Naive B cell (primary cell): ENCODE measurements at places on chromosomes 6 and 20.

- peaks cover 19% of the 10 kb centered on the region for H3K27me3 ChIP-seq
- no peak overlapping the region for H3K27ac ChIP-seq
- H3K4me3 ChIP-seq: no peak overlapping the region
- no peaks in the 10 kb centered on the region for H3K36me3 ChIP-seq
Measured at GRCh38 chr20:20201124-20201523, 148.8 kb downstream of the CFAP61 start.

GRCh38 chr20:8932192-8933165 lies 136.4 kb upstream of the PLCB4 start:
- H3K4me1 ChIP-seq: no peaks in the 10 kb centered on the region
- no peak for DNase-seq
- H3K36me3 ChIP-seq: no peaks in the 10 kb centered on the region
- no peak overlapping the region for H3K4me3 ChIP-seq
- no peaks in the 10 kb centered on the region for H3K27me3 ChIP-seq
- H3K27ac ChIP-seq: no peak overlapping the region

DNA sequence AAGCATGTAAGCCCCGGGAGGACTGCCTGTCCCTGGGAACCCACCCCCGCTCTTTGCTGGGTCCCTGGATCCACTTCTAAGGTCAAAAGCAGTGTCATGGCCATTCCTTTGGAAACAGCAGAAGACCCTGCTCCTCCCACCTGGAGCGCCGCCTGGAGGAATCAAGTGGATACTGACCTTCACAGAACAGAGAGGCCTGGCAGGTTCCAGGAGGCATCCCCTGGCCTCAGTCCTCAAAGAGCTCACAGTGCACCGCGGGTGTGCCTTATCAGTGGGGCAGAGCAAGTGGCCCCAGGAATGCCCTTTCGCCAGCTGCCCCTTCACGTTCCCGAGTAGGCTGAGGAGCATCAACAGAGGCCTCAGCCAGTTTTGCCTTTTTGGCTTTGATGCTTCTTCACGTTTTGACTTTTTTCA lies 11.1 kb upstream of the SLC4A11 start:
- H3K27me3 ChIP-seq: peaks cover 35% of the 10 kb centered on the region
- H3K27ac ChIP-seq: no peak overlapping the region
- peaks cover 11% of the 10 kb centered on the region for H3K4me1 ChIP-seq
- no peak overlapping the region for H3K4me3 ChIP-seq

DNA sequence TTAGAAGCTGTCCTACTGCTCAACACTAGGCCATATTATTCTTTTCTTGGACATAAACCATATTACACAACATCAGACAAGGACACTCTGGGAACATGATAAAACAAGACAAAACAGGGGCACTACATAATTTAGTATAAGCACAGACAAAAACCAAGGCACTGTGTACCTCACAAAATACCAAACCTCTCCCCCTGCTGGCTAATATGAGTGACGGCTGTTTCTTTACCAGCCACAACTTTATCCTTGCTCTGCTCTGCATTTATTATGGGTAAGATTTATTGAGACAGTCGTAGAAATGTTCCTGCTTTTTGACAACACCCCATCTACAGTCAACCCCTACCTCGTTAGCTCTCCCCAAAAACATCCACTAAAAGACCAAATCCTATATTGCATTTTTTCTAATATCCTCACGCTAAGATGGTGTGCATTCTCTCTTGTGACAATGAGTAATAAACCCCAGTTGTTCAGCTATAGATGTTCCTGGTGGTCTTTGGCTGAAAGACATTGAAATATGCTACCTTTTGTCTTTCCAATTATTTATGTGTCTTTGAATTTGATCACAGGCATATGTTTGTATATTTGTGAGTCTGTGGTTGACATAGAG lies 23.8 kb upstream of the POLR1H start:
- no peak for DNase-seq
- H3K36me3 ChIP-seq: peaks cover 10% of the 10 kb centered on the region
- no peaks in the 10 kb centered on the region for H3K4me1 ChIP-seq
- H3K27ac ChIP-seq: no peak overlapping the region
- no peak overlapping the region for H3K4me3 ChIP-seq
- H3K27me3 ChIP-seq: no peaks in the 10 kb centered on the region

DNA sequence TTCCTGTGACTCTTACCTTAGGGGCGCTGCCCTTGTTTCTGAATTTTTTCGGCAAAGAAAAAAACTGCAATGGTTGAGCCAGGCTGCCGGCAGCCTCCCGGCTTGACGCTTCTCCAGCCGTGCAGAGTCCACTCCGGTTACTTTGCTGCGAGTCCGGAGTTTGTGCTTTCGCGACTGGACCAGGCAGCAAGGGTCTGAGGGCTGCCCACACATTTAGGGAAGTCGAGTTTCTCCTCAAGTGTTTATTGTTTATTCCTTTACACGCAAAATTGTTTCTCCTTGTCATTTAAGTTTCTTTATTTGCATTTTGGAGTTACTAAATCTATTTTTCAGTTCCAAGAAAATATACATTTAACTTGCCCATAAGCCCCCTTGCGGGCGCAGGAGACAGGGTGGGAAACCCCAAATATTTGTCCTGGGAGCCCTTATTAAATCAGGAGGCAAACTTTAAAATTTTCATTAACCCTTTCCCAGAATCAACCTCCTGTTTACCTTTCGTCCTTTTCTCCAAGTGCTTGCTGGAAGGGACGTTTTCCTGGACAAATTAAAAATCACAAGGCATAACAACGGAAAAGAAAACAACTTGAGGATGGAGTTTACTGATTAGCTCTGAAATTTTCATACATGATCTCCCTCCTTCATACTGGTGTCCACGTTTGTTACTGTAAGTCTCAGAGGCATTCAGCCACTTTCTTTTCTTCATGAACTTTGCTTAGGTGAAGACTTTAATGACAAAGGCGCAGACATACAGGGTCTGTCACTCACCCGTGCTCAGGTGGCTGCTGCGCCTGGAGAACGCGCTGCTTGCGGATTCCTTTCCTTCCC lies 1.7 kb upstream of the PDE10A start:
- H3K36me3 ChIP-seq: no peaks in the 10 kb centered on the region
- H3K4me3 ChIP-seq: no peak overlapping the region
- peaks cover 56% of the 10 kb centered on the region for H3K27me3 ChIP-seq
- H3K4me1 ChIP-seq: peaks cover 3% of the 10 kb centered on the region
